ENCODE measurements at places on chromosomes 3 and 15. TPM values are rescaled to one million over a fixed set of nuclear protein-coding genes. Genes with fewer than 3 reads are reported as not detected.

The GOLGA8G gene
- not detected for total RNA-seq

The LTK gene
- total RNA-seq, result 0.05 TPM

The TAGLN3 gene
- total RNA-seq, result 0.05 TPM

The ROPN1 gene
- total RNA-seq, result not detected

The SPINT1 gene
- total RNA-seq, result 0.73 TPM

The SAXO2 gene
- 2.1 TPM for total RNA-seq

The RPUSD2 gene
- total RNA-seq, result 12.8 TPM

The GOLGA8M gene
- total RNA-seq, result 0.07 TPM

The LPCAT4 gene
- total RNA-seq, result 62.2 TPM

The CHL1 gene
- not detected for total RNA-seq

The ARHGAP31 gene
- total RNA-seq, result 0.89 TPM

The KNG1 gene
- not detected for total RNA-seq

The PARP15 gene
- total RNA-seq, result not detected

The MAP1A gene
- total RNA-seq, result 0.63 TPM

The SPATA12 gene
- total RNA-seq, result 0.29 TPM

The TWF2 gene
- total RNA-seq, result 64.6 TPM

The TLR9 gene
- total RNA-seq, result not detected

The ZNF662 gene
- total RNA-seq, result not detected

The CCK gene
- 1.7 TPM for total RNA-seq

The ZNF385D gene
- not detected for total RNA-seq

The SLC28A1 gene
- not detected for total RNA-seq

The ARMC8 gene
- total RNA-seq, result 40.6 TPM

The METTL6 gene
- total RNA-seq, result 26.0 TPM

The MNS1 gene
- total RNA-seq, result 3.0 TPM

The KIAA1143 gene
- total RNA-seq, result 12.7 TPM

The ANKRD34C gene
- total RNA-seq, result not detected

The CLSTN2 gene
- 0.04 TPM for total RNA-seq

The FETUB gene
- 0.08 TPM for total RNA-seq

The SCAANT1 gene
- not detected for total RNA-seq

The CGNL1 gene
- 0.55 TPM for total RNA-seq

The DPPA2 gene
- total RNA-seq, result not detected

The GOLGA8R gene
- 0.19 TPM for total RNA-seq

The GPR156 gene
- total RNA-seq, result 0.39 TPM

The HHATL gene
- not detected for total RNA-seq

The CPB1 gene
- total RNA-seq, result not detected

The ACOX2 gene
- total RNA-seq, result 8.8 TPM

The TMEM212 gene
- not detected for total RNA-seq

The KCNAB1 gene
- total RNA-seq, result not detected

The SLC9C1 gene
- not detected for total RNA-seq

The ISLR2 gene
- total RNA-seq, result 0.31 TPM

All from A549 treated with AZD2906 at 1 μM for 4 hours (cell line).